ENCODE measurements at places on chromosomes 1 and 21.
A peak's percentile ranks its signal among the peaks of the same experiment; 100 is the strongest.

DNA sequence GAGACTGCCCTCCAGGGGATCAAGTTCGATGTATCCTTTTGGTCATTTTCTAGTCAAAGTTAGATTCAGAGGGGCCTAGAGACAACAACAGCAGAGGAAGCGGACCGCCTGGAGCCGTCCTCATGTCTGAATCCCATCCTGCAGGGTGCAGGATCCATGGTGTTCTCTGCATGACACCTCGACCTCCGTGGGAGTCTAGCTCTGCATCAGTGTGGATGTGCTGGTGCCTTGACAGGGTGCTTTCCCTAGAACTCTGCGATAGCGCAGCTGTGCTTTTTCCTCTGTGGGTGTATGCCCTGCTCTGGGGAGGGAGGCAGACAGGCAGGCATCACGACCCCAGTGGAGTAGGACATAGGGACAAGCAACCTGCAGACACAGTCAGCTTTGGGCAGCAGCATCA lies 48.2 kb upstream of the A3GALT2 start:
- no peak for DNase-seq

- peak; percentile 86 for DNase-seq
These were observed 14.3 kb downstream of the LEPR start for GRCh38 chr1:65434760-65435159.

- DNase-seq = no peak
These were observed 40.2 kb upstream of the METTL18 start for GRCh38 chr1:169834869-169835268.

DNA sequence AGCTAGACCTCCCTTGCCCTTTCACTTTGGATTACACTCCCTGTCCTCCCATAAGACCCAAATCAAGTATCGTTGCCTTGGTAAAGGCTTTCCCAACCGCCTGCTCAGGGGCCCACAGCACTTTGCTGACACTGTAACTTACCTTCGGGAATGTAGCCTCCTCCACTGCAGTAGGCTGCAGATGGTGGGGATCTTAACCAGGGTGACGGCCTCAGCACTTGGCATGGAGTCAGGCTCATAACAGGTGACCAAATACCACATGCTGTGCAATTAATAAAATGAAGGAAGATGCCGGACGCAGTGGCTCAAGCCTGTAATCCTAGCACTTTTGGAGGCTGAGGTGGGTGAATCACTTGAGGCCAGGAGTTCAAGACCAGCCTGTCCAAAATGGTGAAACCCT lies 88.7 kb upstream of the IRF2BP2 start:
- DNase-seq = no peak

- no peak for DNase-seq
These were observed 108.4 kb downstream of the GREM2 start for GRCh38 chr1:240503558-240503957.

- no peak for DNase-seq
These were observed 19.9 kb downstream of the PLA2G4A start for GRCh38 chr1:186848509-186849130.

GRCh38 chr1:99083338-99083737 lies 78.7 kb upstream of the PLPPR5 start:
- no peak for DNase-seq

DNA sequence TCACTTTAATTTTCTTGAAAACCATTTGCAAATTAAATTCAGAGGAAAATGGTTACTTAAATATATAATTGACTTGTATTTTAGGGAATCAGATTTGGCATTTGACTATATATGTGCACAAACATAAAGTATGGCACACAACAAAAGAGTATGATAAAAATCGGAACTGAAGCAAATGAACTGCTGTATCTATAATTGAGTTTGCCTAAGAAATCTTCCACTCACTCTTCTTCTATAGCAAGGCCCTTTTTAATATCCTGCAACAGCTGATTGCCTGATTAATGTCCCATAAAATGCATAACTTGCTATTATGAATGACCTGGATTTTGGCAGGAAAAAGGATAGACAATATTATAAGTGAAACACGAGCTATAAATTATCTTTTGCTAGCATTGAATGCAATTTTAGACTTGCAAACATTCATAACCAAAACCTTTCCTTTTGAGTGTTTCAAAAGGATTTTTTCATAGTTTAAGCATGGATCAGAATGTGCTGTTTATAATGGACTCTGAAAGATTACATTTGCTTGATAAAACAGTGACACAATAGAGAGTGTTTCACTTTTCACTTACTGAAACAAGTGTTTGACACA lies 2204.3 kb downstream of the MRPL39 start:
- DNase-seq = no peak

DNA sequence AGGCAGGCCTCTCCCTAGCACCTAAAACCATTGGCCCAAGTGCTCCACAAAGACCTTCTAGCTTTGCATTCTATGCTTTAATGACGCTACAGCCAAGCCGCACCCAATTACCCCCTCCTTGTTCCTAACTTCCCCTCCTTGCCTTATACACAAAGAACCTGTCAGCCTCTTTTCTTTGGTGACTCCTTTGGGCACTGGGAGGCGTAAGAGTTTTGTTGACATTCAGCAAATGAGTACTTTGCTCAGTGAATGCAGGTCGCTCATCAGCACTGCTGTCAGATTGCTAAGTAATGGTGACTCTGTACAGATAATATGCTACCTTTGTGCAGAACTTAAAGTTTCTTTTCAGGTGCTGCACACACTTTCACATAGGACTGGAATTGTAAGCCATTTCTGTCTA lies 187.6 kb upstream of the FAM78B start:
- no peak for DNase-seq

- DNase-seq = no peak
These were observed 53.5 kb downstream of the FAAP20 start for GRCh38 chr1:2141025-2141424.

- no peak for DNase-seq
These were observed 48.5 kb upstream of the ZNF644 start for GRCh38 chr1:91070298-91070697.

DNA sequence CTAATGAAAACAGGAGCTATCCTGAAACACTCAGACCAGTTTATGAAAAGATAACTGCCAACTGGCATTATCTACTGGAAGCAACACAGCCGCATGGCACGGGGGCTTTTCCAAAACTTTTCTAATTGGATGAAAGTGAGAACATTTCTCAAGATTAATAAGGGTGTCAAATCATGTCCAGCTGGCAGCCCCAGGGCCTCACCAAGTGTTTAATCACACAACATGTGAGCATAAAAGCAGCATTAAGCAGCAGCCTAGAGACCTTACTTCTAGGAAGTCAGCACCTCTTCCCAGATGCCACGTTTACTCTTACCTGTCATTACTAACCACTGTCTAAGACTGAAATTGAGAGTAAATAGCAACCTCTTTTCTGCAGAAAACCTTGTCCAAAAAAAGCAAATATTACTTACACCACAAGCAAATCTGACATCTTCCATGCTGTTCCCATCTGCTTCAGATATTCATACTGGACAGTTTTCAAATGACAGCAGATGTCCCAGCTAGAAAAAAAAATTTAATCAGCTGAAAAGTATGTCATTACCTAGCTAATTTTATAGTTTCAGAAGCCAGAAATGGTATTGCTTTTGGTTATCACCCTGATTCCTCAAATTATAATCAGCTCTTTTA lies 341.5 kb upstream of the ZP4 start:
- DNase-seq = no peak

DNA sequence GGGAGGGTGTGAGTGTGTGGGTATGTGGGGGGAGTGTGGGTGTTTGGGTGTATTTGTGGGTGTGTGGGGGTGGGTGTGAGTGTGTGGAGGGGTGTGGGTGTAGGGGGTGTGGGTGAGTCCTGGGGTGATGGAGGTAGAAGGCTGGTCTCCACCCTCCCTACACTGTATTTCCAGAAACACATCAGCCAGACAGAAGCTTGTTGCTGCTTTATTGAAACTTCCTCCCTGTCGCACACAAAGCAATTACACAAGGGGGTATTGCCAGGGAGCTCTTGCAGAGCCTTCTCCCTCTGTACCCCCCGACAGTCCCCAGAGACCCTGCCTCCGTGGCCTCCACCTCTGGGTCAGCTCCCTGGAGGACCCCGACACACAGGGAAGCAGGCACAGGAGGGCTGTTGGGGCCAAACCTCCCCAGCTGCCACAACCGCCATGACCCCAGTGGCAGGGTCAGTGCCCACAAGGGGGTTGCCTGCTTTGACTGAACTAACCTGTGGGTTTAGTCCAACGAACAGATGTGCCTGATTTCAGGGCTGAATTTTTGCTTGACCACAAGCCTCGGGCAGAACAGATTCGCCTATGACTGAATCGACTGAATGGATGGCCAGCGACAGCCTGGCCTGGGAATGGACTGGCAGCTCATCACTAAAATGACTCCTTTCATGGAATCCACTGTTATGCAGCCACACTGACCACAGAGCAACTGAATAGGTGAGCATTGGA lies 9.1 kb upstream of the MATN1 start:
- DNase-seq = peak; percentile 80

DNA sequence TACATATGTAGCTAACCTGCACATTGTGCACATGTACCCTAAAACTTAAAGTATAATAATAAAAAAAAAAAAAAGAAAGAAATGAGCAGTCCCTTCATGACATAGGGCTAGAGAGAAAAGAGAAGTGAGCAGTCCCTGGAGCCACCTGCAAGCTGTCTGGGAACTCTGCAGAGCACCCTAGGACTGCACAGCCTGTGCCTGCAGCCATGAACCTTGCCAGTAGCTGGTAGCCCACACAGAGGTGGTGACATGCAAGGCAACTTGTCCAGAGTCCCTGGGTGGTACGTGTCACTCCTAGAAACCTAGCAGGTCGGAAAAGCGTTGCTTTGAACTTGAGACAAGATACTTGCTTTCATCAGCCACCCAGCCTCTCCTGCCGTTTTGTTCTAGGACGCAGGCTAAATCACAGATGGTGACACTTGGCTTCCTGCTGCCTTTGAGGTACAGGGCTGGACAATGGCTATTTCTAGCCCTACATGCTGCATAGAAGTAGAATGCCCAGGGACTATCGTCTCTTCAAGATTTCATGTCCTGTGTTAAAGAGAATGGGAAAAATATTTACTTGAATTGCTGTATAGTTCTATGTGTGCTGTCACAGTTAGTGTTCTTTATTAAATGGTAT lies 260.9 kb downstream of the LTN1 start:
- DNase-seq = no peak

DNA sequence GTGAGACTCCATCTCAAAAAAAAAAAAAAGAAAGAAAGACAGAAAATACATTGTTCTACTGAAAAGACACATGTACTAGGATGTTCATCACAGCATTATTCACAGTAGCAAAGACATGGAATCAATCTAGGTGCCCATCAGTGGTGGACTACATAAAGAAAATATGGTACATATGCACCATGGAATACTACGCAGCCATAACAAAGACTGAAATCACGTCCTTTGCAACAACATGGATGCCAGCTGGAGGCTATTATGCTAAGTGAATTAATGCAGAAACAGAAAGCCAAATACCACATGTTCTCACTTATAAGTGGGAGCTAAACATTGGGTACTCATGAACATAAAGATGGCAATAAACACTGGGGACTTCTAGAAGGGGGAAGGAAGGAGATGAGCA lies 48.9 kb upstream of the SLC19A2 start:
- no peak for DNase-seq

DNA sequence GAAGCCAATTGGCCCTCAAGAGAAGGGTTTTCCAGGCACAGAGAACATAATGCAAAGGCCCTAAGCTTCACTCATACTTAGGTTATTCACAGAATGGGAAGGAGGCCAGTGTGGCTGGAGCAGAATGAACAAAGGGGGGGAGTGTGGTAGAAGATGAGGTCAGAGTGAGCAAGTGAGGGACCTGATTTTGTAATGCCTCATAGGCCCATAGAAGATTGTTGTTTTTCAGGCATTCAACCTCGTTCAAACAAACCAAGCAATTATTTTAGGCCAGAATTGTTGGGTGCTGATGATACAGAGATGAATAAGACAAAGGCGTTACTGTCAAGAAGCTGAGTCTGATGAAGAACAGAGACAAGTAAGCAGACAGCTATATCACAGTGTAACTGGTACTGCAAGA lies 54.5 kb upstream of the RAP1A start:
- DNase-seq = peak; percentile 75

GRCh38 chr1:16250524-16251251 lies 13.7 kb upstream of the CPLANE2 start:
- no peak for DNase-seq

GRCh38 chr21:40964691-40965090 lies 117.7 kb upstream of the DSCAM start:
- DNase-seq = no peak

GRCh38 chr21:35900539-35900938 lies 159.8 kb downstream of the SETD4 start:
- no peak for DNase-seq

DNA sequence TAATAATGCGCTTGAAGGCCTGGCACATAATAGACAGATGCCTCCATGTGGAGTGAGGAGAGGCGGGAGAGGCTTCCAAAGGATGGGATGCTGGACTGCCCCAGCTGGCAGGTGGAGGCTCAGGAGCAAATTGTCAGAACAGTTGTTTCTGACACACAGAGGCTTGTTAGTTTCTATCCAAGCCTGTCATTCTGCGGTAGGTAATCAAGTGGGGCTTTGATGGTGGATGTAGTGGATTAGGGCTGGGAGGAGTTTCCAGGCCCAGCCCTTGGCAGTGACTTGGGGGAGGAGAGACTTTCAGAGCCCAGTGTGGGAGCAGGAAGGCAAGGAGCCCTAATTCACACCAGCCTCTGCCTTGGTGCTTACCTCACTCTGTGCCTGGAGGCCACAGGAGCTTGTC lies 44.1 kb downstream of the FOXD2 start:
- DNase-seq = no peak

DNA sequence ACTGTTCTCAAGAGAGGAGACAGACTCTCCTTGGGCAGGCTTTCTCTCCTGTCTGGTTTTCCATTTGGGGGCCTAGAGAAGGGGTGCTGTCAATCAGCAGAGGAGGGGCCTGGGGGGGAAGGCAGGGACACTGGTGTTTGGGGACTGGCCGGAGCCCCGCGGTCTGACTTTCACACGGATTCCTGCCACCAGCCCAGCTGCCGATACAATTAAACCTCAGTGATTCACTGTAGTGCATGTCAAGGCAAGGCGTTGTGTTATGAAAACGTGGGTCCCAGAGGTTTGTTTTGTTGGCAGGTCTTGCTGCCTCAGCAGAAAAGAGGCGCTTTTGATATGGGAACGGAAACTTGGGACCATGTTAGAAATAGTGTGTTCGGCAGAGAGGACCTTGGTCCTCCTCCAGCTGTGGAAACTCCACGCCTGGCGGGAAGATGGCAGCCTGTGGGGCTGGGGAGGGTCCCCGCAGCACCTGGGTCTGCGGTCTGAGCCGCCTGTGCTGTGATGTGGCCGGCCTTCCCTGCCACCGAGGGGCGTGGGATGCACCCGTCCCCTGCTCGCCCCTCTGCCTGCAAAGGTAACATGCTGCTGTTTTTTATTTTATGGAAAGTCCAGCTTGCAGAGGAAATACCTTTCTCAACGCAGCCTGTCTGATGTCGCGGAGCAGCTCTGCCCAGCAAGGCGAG lies 47.6 kb downstream of the SPSB1 start:
- no peak for DNase-seq

GRCh38 chr1:171438441-171438840 lies 46.9 kb upstream of the PRRC2C start:
- peak; percentile 96 for DNase-seq

- DNase-seq = no peak
These were observed 11.4 kb downstream of the NCF2 start for GRCh38 chr1:183578856-183579255.

- no peak for DNase-seq
These were observed 42.1 kb upstream of the MPZL1 start for GRCh38 chr1:167679714-167680113.
